Activated CD4-positive, alpha-beta T cell treated with anti-CD3 and anti-CD28 coated beads, Interleukin-2, amount 50 U/mL, for 48 hours (primary cell): ENCODE measurements at places on chromosomes 13 and 19.
A peak's percentile ranks its signal among the peaks of the same experiment; 100 is the strongest.

GRCh38 chr13:107811233-107812013, 403.9 kb downstream of the LIG4 start:
- DNase-seq, result no peak

DNA sequence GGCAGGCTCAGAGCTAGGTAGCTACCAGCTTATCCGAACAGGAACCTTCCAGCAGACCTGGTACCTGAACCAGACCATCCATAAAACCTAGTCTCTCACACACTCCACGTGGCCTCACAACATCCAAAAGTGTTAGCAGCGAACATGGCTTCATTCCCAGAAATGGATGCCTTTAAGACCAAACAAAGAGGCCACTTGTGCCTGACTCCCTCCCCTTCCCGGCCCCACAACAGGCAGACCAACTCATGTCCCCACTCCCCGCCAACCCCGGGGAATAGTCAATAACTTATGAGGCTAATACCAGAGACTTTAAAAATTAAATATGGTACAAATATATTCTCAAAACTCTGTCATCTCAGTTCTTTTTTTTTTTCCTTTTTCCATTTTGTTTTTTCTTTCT, 46.2 kb downstream of the ZNF557 start:
- DNase-seq, result no peak

DNA sequence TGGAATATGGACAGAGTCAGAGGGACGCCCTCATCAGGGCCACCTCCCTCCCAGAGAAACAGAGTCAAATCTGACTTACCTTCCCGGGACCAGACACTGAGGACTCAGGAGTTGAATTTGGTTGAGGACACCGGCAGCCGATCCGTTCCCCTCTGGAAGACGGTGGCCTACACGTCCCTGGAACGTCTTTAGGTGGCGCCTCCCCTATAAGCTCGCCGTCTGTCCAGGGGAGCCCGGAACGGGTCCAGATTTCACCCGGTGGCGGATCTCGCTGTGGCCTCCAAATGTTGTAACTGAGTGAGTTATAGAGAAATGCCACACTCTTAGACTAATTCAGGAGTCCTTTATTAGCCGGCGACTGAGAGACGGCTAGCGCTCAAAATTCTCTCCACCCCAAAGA, 9.0 kb downstream of the TNFSF14 start:
- DNase-seq, result peak; percentile 21

- no peak for DNase-seq
Measured at GRCh38 chr13:104779311-104779993, 1713.2 kb upstream of the SLC10A2 start.

DNA sequence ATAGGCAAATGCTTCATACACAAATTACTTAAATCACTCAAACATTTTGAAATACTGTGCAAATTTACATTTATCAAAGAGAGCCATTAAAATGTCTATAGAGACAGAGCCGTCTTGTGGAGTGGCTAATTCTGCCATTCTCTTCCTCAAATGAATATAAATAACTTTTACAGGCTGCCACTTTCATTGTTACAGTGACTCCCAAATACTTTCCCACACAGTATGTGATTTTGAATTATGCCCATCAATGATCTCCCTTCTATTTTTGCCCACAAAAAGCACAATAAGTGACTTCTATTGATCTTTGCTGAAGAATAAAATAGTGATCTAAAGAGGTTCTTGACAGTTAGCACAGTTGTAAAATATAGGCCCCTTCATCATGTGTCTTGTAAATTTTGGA, 1244.9 kb downstream of the PCDH17 start:
- no peak for DNase-seq

- DNase-seq, result no peak
Measured at GRCh38 chr19:7545904-7546303, 10.4 kb downstream of the PNPLA6 start.
